Activated CD4-positive, alpha-beta T cell treated with anti-CD3 and anti-CD28 coated beads, Interleukin-2, amount 50 U/mL, for 16 hours (primary cell): ENCODE measurements at places on chromosomes 4 and X.
A peak's percentile ranks its signal among the peaks of the same experiment; 100 is the strongest.

DNA sequence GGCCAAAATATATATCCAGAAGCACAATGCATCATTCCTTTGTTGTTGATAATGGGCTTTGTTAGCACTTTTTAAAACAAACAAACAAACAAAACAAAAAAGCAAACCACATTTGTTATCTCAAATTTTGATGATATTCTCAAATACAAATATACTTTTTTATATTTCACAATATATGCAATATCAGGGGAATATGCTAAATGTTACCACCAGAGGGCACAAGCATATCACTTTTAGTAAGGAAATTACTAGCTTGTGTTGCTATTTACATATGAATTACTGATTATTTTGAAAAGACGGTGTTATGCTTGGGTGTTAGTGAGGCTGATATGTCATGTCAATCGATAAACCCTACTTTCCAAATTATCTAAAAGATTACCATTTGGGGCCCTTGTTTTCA lies 29.1 kb downstream of the RIPPLY1 start:
- DNase-seq, result peak; percentile 35

DNA sequence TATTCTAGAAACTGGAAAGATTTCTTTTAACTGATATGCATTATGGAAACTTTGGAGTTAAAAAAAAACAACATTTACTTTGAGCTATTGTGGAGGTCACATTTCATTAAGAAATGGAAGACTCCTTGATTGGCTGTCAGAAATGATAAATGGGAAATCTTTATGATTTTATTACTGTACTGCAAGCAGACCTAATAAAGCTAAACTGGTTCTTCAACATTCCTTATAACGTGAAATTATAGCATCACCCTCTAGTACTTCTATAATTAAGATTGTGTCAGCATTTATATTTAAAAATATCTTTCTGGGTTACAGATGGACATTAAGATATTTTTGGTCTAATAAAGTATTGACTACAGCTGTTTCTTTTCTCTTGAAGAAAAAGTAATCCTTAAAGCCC lies 213.8 kb upstream of the PACRGL start:
- DNase-seq, result no peak

- DNase-seq, result no peak
These were observed 68.8 kb downstream of the RTL5 start for GRCh38 chrX:72062916-72063315.

DNA sequence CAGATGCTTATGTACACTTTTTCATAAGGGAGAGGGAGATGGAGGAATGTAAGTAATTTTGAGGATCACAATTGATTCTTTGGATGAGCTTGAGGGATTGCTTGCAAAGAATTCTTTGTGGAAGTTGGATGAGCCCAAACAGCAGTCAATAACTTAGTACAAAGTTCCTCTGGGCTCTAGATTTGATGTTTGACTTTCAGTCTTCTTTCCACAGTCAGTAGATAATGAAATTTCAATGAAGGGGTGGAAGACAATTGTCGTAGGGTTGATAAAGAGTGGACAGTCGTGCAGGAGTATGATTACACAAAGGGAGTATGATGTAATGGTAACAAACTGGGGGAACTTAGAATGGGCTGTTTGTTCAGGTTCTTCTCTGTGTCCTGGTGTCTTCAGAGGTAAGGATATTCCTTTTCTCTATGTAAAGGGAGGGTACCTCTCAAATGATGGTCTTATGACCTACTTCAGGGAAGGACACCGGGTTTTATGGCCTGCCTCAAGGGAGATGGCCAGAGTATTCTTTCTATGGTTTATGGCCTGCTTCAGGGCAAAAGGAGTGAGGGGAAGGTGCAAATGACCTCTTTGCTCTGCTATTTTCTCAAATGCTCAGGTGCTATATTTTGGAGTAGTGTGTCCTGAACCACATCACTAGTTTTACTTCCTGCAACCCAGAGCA lies 1.7 kb upstream of the ABRAXAS1 start:
- no peak for DNase-seq

DNA sequence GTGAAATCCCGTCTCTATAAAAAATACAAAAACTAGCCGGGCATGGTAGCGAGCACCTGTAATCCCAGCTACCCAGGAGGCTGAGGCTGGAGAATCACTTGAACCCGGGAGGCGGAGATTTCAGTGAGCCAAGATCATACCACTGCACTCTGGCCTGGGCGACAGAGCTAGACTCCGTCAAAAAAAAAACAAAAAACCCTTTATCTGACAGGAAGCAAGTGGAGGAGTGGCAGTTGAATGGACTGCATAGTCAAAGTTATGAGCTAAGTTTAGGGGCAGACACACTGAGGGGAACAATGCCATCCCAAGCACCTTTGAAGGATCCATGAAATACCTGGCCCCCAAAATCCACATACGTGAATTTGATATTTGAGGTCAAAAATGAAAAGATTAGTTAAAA lies 7.5 kb upstream of the HPGDS start:
- no peak for DNase-seq

- DNase-seq, result no peak
These were observed 57.7 kb upstream of the VEGFC start for GRCh38 chr4:176850436-176850835.

- DNase-seq, result no peak
These were observed 78.1 kb downstream of the CNGA2 start for GRCh38 chrX:151812661-151813060.

GRCh38 chr4:83192634-83193033 lies 78.1 kb upstream of the PLAC8 start:
- no peak for DNase-seq

- no peak for DNase-seq
These were observed 443.7 kb downstream of the CENPC start for GRCh38 chr4:67101612-67102011.
